ENCODE measurements at places on chromosomes 11 and 22. TPM values are rescaled to one million over a fixed set of nuclear protein-coding genes. Genes with fewer than 3 reads are reported as not detected.

The SEC14L6 gene
- not detected for total RNA-seq

The RASD2 gene
- 0.09 TPM for total RNA-seq

The RAC2 gene
- 433 TPM for total RNA-seq

The HYLS1 gene
- total RNA-seq, result 7.3 TPM

The APOL6 gene
- 27.5 TPM for total RNA-seq

The CASP1 gene
- total RNA-seq, result 36.2 TPM

Data from CD8-positive, alpha-beta memory T cell (primary cell).